ENCODE measurements at places on chromosomes 12 and 14. TPM values are rescaled to one million over a fixed set of nuclear protein-coding genes. Genes with fewer than 3 reads are reported as not detected.
A peak's percentile ranks its signal among the peaks of the same experiment; 100 is the strongest.

DNA sequence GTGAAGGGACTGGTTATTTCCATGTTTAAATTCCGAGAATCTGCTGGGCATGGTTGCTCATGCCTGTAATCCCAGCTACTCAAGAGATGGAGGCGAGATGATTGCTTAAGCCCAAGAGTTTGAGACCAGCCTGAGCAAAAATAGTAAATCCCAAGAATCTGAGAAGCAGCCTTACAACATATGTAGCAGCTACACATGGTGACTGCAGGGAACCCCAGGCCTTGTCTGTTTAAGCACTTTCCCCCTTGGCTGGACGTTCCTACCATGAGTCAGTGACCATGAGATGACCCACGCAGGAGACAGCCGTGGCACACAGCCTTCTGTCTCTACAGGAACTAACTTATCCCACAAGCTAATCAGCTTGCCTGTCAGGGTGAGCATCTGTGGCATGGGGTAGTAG lies 5.5 kb upstream of the SLC24A4 start:
- peaks cover 30% of the 10 kb centered on the region for H3K27me3 ChIP-seq
- DNase-seq = no peak
- no peaks in the 10 kb centered on the region for H3K4me1 ChIP-seq
- H3K27ac ChIP-seq = no peak overlapping the region

DNA sequence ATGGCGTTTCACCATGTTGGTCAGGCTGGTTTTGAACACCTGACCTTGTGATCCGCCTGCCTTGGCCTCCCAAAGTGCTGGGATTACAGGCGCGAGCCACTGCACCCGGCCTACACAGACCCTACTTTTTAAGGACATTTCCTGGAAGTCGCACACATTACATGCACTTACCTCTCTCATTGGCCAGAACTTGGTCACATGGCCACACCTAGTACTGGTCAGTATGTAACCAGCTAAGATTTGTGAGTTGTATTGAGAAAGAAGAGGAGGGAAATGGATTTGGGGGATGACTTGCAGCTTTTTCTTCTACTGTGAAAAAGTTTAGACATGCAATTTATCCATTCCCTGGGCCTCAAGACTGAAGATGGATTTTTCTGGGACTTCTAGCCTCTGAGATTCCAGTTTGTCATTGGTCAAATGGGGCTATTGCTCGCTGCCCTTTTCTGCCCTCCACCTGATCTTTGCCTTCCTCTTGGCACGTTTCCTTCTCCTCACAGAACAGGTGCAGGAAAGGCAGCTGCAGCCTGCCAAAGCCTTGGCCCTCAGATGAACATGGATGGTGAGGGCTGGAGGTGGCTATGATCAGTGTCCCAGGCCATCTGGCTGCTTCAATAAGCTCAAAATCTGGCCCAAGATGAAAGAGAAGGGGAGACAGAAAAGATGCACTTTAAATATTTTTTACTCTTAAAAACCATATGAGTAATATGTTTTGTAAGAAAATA lies 7.1 kb upstream of the ZDHHC22 start:
- peaks cover 7% of the 10 kb centered on the region for H3K4me1 ChIP-seq
- H3K36me3 ChIP-seq = no peaks in the 10 kb centered on the region
- no peak overlapping the region for H3K4me3 ChIP-seq
- H3K27ac ChIP-seq = no peak overlapping the region
- DNase-seq = no peak

DNA sequence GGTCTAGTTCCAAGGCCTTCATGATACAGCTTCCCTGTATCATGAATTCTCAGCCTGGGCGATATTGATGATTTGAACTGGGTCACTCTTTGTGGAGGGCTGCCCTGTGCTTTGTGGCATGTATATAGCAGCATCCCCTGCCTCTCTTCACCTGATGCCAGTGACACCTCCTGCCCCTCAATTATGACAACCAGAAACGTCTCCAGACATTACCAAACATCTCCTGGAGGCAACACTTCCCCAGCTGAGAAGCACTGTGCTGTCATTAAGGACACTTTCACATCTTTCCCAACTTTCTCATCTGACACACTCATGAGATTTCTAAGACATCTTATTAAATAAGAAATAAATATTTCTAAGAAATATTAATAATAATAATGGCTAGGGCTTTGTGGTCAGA lies 315.3 kb downstream of the BCL11B start:
- H3K27me3 ChIP-seq = no peaks in the 10 kb centered on the region
- no peak overlapping the region for H3K27ac ChIP-seq
- no peak overlapping the region for H3K4me3 ChIP-seq
- no peak for DNase-seq

DNA sequence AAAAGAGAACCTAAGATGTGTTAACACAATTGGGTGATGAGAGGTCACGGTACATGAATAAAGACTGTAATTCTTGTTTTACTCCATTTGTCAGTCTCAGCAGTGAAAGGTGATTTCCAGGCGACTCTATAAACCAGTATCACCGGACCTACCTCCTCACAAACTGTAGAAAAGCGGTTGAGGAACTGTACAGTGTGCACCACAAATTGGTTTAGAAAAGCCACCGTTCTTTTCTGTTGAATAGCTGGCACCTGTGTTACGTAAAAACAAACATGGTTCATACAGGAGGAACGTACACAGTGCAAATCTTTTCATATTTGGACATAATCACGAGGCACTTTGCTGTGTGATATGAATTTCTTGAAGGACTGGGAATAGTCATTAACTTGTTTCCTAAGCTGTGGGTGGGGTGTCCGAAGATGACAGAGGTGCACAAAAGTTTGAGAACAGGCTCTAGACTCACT lies 663 bp downstream of the WASHC3 start:
- peaks cover 13% of the 10 kb centered on the region for H3K27me3 ChIP-seq
- peak; percentile 13 for DNase-seq
- peaks cover 40% of the 10 kb centered on the region for H3K4me1 ChIP-seq
- H3K27ac ChIP-seq = peak overlapping the region; percentile 100
- H3K4me3 ChIP-seq = peak overlapping the region; percentile 98

DNA sequence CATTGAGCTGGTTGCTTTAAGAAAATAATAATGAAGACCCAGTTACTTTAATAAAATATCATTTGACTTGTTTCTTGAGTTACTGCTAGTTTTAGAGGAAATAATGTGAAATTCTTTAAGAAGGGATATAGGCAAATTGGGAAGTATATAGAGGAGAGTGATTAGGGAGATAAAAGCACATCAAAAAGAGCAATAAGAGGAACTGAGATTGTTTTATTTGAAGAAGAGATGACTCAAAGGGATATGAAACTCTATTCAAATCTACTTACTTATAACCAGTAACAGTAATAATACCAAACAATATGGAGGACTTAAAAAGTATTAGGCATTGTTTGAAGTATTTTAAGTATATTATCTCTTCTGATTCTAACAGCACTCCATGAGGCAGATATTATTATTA lies 37.1 kb downstream of the LRRK2 start:
- no peaks in the 10 kb centered on the region for H3K36me3 ChIP-seq
- no peak overlapping the region for H3K4me3 ChIP-seq
- no peak overlapping the region for H3K27ac ChIP-seq
- no peak for DNase-seq

DNA sequence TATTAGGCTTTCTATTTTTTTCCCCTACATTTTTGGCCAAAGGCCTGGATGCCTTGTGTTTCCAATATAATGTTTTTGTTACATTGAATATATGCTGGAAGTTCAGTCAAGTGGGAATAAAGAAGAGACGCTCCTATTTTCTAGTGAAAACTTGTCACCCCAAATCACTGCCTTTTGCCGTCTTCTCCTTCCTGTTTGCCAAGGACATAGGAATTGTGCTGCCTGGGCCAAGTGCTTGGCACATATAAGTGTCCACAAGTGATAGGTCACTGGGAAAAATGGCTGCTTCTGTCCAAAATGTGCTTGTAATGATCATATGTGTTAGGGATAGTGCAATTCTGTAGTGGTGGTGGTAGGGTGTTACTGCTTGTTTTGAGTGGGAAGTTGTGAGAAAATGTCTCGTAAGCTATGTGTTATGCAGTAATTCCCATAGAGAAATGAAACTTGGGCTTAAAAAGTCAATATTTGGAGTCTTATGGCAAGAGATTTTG lies 11.6 kb upstream of the KCNJ8 start:
- no peaks in the 10 kb centered on the region for H3K4me1 ChIP-seq
- H3K4me3 ChIP-seq = no peak overlapping the region
- no peak overlapping the region for H3K27ac ChIP-seq
- H3K36me3 ChIP-seq = no peaks in the 10 kb centered on the region
- DNase-seq = no peak

DNA sequence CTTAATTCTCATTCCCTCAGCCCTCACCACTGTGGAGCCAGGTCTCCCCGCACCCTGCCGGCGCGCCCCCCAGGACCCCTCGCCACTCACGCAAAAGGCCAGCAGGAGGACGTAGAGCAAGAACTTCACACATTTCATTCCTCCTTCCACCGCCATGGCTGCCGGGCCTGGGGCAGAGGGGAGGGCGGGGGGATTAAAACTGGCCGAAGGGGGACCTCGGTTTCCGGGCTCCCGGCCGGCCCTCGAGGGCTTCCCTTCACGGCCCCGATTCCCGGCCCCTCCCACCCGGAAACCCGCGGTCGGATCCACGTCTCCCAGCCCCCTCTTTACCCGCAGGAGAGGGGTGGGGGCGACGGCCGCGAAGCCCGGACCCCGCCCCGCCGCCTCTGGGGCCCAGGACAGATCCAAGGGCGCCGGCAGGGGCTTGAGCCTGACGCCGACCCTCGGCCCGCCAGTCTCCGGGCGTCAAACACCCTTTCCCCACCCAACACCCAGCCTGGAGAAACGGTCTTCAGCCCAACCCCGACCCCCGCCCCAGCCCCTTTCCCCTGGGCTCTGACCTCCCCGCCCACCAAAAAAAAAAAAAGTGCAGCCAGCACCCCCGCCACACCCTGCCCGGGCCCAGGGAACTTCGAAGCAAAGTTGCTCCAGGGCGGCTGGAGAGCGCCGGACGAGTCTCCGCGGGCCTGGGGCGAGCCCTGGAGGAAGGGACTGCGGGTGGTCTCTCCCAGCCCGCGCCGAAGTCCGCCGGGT lies 447 bp downstream of the CD63 start:
- H3K4me3 ChIP-seq = peak overlapping the region; percentile 95
- DNase-seq = no peak
- no peaks in the 10 kb centered on the region for H3K27me3 ChIP-seq
- H3K4me1 ChIP-seq = peaks cover 37% of the 10 kb centered on the region

GRCh38 chr14:44576356-44576755 lies 69.3 kb upstream of the FSCB start:
- DNase-seq = no peak
- H3K36me3 ChIP-seq = no peaks in the 10 kb centered on the region
- H3K27me3 ChIP-seq = no peaks in the 10 kb centered on the region
- H3K4me3 ChIP-seq = no peak overlapping the region
- H3K27ac ChIP-seq = no peak overlapping the region

The RPGRIP1 gene
- not detected for total RNA-seq

The AVPR1A gene
- 5.5 TPM for total RNA-seq

The DPPA3 gene
- total RNA-seq = not detected

The RSRC2 gene
- 297 TPM for total RNA-seq

The MMP14 gene
- 0.85 TPM for total RNA-seq

The SERPINA3 gene
- not detected for total RNA-seq

All from T-helper 17 cell (primary cell).